SW 1271 (cell line): ENCODE measurements at places on chromosomes 4 and X.

GRCh38 chr4:45946699-45947098, 177.2 kb downstream of the GABRG1 start:
- DNase-seq = no peak

DNA sequence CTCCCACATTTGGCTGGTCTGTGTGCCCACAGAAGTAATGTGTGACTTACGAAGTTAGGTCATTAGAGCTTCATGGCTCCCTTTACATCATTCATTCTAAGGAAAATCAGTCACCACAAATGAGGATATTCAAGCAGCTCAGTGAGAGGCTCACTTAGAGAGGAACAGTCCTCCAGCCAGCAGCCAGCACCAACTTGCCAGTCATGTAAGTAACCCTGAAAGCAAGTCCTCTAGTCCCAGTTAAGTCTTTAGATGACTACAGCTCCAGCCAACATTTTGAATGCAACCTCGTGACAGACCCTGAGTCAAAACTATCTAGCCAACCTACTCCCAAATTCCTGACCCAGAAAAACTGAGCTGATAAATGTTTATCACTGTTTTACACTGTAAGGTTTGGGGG, 71.3 kb downstream of the LRBA start:
- no peak for DNase-seq

DNA sequence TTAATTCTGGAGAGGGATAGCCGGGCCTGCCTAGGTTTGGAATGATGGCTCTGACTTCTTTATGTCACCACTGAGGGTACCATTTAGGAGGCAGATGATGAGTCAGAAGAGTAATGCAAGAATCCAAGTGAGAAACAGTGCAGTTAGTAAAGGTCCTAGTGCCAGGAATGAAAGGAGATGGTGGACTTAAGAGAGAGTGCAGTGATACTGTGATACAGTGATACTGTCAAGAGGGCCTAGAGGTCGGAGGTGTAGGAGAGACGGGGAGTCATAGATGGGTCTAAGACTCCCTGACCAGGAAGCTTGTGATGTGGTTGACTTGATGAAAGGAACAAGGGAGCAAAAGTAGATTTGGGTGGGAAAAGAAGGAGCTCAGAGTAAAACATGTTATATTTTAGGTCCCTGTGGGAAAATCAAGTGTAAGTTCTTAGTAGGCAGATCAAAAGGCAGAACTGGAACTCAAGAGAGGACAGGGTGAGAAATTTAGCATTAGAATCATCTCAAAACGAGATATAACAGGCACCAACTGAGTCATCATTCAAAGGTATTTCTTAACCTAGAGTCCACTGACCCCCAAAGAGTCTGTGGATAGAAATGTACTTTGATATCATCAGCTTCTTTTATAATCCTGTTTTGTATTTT, 85.0 kb downstream of the NFKB1 start:
- no peak for DNase-seq

GRCh38 chrX:56729152-56729850, at the start of gene NBDY:
TSS of gene NBDY (plus strand) at chrX:56729243. CDS start at chrX:56729354, 111 bp downstream.
- peak; percentile 1 for DNase-seq

DNA sequence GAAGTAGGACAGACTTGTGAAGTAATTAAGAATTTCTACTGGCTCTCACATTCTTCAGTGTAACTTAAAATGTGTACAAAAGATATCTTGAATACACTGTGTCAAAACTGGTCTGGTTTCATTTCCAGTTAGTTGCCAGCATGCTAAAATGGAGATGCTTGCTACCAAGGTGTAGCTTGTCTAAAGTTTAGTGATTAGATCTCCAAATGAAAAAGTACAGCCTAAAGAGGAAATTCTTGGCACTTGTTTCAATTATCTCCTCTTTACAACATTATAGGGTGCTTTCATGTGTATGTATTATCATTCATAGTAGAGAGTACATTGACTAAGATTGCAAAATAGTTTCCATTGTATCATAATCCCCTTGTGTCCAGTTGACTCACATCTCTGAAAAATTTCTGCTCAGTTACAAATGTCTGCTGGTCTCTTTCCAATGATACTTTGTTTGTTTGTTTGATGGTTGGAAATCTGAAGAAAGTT, 97.3 kb upstream of the SPRY1 start:
- no peak for DNase-seq

- no peak for DNase-seq
Observed at GRCh38 chr4:150256841-150257730, 178.8 kb downstream of the DCLK2 start.

DNA sequence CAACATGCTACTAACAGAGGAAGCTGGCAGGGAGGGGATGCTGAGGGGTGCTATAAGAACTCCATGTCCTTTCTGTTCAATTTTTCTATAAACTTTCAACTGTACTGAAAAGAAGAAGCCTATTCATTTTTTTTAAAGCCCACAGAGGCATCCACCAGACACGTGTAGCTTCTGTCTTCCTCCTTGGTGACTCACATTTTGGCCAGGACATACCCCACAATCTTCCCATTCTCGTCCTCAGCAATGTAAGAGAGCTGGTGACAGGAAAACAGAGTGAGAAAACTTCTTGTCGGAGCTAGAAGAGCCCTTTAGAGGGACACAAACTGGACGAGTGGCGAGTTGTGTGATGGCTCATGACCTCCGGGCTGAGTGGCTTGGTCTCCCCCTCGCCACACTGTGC, 1.1 kb downstream of the NAA10 start:
- no peak for DNase-seq

DNA sequence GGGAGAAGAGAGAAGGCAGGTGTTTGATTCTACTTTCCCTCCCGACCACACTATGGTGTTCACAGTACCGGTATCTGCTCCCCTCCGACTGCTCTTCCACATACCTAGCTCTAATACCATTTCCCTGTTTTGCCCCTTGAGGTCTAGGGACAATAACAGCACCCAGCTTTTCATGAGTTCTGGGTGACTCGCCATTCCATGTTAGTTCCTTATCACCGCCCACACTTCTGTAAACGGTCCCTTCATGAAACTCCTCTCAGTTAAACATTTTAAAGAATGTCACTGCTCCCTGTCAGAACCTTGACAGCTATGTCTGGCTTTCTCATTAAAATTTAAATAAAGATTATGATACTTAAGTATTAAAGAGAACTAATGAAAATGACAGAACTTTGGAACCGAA, 136.7 kb downstream of the ADAMTS3 start:
- no peak for DNase-seq

GRCh38 chr4:165814256-165815020, 58.6 kb upstream of the TLL1 start:
- DNase-seq = no peak

DNA sequence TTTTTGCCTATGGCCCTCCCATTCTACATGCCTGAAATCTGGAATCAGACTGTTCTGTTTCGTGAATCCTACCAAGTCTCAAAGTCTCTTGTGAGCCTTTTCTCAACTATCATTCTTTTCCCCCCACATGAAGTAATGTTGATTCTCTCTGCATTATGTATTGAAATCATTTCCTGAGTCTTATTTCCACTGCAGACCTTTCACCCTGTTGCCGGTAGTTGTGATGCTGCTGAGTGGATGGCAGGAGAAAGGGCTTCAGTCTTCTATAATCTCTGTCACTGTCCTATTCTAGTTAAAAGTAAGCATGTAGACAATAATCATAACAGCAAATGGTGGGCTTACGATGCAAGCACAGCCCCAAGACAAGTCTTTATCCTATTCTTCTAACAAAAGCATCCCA, 75.0 kb downstream of the TBC1D9 start:
- DNase-seq = no peak

DNA sequence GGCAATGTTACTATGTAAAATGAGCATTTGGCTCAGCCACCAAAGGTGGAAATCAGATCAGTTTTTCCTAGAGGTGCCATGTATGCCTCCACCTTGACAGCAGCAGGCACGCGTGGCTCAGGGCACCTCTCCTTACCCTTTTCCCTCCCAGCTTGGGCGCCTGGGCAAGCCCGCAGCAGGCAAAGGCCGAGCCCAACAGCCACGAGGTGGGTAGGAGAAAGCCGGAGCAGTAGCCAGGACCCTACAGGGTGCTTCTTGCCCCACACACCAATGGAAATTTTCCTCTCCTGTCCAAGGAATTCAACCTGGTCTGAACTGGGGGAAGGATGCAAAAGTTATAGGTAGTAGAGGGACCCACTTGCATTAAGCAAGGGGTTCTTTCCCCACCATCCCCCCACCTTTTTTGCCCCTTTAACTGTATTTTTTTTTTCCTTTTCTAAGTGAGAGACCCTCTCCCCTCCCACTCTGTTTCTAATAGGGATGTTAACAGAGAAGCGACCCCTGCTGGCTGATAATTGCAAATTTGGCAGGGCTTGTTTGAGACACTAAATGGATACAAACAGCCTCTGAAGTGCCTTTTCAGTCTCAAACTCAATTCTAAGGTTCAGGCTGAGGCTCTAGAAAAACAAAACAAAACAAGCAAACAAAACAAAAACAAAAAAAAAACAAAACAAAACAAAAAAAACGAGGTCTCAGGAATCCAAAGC, 895.1 kb downstream of the PCDH18 start:
- no peak for DNase-seq

- DNase-seq = no peak
Observed at GRCh38 chr4:85430226-85430625, 44.7 kb upstream of the ARHGAP24 start.

DNA sequence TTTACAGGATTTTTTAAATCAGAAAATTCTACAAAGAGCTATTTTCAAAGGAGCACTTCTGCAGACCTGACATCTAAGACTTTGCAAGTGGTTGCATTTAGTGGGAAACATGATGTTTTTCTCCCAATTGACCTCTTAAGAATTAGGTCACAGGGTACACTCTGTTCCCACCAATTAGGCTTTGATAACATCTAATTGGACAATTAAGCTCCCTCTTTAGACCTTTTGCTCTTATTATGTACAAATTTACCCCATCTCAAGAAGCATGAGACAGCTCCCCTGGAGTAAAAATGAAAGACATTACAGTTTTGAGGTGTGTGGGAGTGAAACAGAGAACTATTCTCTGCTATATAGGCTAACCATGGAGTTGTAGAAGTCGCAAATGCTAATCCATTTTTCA, 31.8 kb upstream of the AGA start:
- no peak for DNase-seq

DNA sequence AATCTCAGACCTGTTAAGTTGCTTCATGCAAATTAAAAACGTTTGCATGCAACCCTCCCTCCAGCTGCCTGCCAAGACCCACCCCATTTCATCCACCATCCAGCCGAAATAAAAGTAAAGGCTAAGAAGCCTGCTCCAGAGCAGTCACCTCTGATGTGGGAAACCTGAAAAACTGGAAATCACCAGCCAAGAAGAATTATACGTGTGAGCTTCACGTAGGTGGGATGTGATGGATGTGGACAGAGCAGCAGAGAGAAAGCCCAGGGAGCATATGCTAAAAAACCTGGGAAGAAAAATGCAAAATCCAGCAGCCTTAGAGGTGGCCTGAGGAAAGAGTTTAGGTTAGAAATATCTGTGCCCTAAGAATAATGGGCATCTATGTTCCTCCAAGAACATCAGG, 160.6 kb upstream of the STS start:
- DNase-seq = no peak

- no peak for DNase-seq
Observed at GRCh38 chr4:112514647-112515197, 1.3 kb downstream of the NEUROG2 start.

GRCh38 chrX:35291013-35291412, 348.4 kb downstream of the FAM47B start:
- no peak for DNase-seq

DNA sequence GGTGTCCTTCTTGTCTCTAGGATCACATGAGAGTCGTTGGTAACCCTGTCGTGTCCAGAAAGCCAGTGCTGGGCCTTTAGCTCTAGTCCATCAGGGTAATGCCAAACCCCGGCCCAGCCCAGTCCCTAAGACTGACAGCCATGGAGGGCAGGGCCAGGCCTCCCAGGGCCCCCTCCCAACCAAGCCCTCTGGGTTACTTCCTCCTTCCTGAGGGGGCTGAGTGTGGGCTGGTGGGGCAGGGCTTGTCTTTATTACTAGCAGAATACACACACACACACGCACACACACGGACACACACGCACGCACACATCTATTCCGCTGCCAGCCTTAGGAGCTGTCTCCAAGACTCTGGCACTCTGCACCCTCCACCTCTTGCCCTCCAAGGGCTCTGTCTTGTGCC, 35.6 kb upstream of the CDKN2AIP start:
- no peak for DNase-seq
